Activated naive CD4-positive, alpha-beta T cell (primary cell): ENCODE measurements at places on chromosomes 3 and 15.

- DNase-seq: no peak
Measured at GRCh38 chr3:72086743-72087087, 301.8 kb upstream of the PROK2 start.

GRCh38 chr3:179852142-179852905, 184.4 kb downstream of the PEX5L start:
- no peak for DNase-seq

- no peak for DNase-seq
Measured at GRCh38 chr3:129369711-129370110, 58.7 kb downstream of the EFCAB12 start.

DNA sequence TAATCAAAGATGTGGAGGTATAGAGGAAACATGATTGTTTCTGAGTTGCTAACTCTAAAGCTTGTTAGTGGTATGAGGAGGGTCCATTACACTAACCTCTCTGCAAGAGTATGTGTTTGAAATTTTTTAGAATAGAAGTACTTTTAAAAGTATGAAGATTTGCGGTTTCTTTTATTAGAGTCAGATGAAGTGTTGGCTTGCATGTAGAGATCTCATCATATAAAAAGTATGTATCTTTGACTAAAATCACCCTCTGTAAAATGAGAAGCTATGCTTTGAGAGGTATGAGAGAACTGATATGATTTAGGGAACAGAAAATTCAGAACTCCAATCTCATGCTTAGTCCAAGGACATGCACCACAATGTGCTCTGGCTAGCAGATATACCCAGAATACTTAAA, 140.4 kb upstream of the MBNL1 start:
- no peak for DNase-seq

GRCh38 chr15:91863621-91864255, 10.2 kb downstream of the SLCO3A1 start:
- no peak for DNase-seq

DNA sequence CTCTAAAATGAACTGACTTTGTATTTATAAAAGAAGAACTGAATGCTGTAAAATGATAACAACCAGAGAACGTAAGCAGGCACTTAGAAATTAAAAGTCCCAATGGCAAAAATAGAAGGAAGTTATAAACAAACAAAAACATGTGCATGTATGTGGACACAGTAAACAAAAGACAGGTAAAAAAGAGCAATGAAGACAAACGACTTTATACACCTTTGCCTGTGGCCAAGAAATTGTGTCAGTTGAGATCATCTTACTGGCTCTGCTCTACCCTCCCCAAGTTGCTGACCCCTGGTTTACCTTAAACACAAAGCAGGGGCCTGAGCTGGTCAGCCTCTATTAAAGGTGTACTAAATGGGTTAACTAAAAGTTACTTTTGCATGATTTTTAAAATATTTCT, 41.7 kb upstream of the GP5 start:
- no peak for DNase-seq

DNA sequence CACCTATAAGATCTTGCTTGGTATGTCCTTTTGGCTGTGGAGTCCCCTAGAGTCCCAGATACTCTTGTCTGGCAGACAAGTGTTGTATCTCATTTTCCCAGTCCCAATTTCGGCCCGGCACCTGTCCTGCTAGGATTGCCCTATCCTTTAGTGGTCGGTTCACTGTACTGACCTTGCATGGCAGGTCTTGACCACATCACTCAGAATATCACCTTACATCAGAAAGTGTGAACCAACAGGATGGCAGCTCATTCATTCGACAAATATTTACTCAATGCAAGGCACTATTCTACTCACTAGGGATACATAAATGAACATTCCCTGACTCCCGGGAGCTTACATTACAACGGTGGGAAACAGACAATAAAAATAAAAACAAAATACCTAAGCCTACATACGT, 5.7 kb upstream of the CCDC80 start:
- no peak for DNase-seq

DNA sequence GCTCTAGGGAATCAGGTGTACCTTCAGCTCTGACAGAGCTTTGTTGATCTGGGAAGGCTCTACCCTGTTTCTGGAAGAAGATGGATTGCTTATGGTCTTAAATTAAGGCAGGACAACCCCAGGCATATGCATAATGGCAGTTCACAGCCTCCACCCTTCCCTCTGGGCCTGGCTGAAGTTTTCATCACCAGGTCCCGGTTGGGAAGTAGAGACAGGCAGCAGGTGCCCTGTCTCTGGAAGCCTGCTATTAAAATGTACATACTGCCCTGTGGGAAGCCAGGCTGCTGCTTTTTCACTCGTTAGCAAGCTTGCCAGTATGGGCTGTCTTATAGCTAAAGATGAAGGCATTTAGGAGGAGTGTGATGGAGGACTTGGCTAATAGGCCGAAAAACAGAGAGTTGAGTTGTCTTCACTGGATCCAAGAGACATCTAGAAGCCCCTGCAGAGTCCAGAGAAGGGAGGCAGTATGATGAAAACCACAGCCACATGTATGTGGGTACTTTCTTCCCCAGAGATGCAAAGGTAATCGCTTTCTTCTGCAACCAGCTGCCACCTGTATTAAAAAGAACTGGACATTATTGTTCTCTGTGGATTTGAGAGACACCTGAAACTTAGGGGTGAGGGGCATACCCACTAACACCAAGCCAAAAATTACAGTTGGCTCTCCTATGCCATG, 34.4 kb downstream of the ABHD2 start:
- no peak for DNase-seq

DNA sequence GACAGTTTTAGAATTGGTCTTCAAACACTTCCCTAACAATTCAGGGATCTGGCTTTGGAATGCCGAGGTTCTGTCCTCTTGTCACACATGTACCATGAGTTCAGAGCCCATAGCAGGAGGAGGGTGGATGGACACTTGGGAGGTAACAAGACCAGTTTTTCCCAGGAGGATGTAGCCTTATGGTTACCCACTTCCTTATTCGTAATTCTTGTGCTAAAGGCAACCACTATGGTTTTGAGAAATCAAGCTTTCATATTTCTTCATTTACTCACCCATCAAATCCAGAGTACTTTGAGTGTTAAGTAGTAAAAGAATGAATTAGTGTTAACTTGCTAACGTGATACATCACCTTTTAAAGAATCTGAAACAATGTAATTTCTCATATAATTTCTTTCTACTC, 479.6 kb upstream of the ALCAM start:
- no peak for DNase-seq

GRCh38 chr15:64681424-64682024, 93.9 kb downstream of the RBPMS2 start:
- no peak for DNase-seq

DNA sequence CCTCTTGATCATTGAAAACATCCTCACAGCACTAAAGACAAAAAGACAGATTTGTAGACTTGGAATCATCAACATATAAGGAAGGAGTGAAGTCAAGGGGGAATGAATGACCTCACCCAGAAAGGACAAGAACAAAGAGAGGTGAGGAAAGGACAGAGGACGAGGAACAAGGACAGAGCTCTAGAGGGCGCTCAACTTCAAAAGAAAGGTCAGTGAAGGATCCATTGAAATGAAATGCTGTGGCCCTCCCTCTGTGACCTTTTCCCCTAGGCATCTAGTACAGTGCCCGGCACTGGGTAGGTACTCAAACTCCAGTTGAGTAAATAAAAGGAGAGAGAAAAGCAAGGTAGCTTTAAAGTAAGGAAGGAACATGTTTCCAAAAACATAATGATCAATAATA, 2.6 kb downstream of the ATP8B4 start:
- no peak for DNase-seq

GRCh38 chr15:25236861-25237155, 202.0 kb downstream of the UBE3A start:
- no peak for DNase-seq

- no peak for DNase-seq
Measured at GRCh38 chr15:66657185-66658020, 44.6 kb upstream of the SMAD6 start.

- no peak for DNase-seq
Measured at GRCh38 chr3:72998466-72998865, 1.9 kb downstream of the PPP4R2 start.

GRCh38 chr3:57060089-57060821, at the start of gene SPATA12:
Gene SPATA12, plus strand, starts transcription at chr3:57060664. Its CDS starts 13,031 bp downstream, at chr3:57073695.
- no peak for DNase-seq
